Caco-2 (cell line): ENCODE measurements at places on chromosomes 16 and 17. TPM values are rescaled to one million over a fixed set of nuclear protein-coding genes. Genes with fewer than 3 reads are reported as not detected.
A peak's percentile ranks its signal among the peaks of the same experiment; 100 is the strongest.

The KRT39 gene
- total RNA-seq: not detected in 2 replicates

The ZFP3 gene
- 3.6 and 3.7 TPM in 2 replicates for total RNA-seq

The ATP2C2 gene
- 45.7 and 47.0 TPM in 2 replicates for total RNA-seq

The MGAT5B gene
- 8.9 and 9.1 TPM in 2 replicates for total RNA-seq

The NPW gene
- 6.1 and 8.8 TPM in 2 replicates for total RNA-seq

The UBB gene
- 1,900 and 1,904 TPM in 2 replicates for total RNA-seq

The TBC1D3 gene
- total RNA-seq: not detected in 2 replicates

The CDK3 gene
- total RNA-seq: 5.2 and 6.8 TPM in 2 replicates

The SDR42E2 gene
- not detected in 2 replicates for total RNA-seq

DNA sequence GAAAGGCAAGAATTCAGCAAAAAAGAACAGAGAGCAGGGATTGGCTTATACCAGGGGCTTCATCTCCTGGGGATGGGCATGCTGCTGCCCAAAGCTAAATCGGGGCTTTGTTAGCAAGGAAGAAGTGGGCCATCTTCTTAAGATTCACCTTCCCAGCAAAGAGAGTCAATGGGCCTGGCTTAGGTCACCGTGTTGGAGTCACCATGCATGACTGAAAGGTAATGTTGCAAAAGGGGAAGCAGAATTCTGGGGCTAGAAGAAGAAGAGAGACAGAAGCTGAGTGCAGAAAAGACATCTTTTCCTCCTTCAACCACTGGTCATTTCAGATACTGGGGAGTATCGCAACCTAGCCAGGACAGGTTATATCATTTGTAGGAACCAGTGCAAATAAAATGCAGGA, 76.3 kb upstream of the KIFC3 start:
- H3K4me3 ChIP-seq: no peak overlapping the region
- H3K4me1 ChIP-seq: no peaks in the 10 kb centered on the region
- no peak overlapping the region for H3K27ac ChIP-seq
- DNase-seq: no peak
- H3K36me3 ChIP-seq: no peaks in the 10 kb centered on the region

DNA sequence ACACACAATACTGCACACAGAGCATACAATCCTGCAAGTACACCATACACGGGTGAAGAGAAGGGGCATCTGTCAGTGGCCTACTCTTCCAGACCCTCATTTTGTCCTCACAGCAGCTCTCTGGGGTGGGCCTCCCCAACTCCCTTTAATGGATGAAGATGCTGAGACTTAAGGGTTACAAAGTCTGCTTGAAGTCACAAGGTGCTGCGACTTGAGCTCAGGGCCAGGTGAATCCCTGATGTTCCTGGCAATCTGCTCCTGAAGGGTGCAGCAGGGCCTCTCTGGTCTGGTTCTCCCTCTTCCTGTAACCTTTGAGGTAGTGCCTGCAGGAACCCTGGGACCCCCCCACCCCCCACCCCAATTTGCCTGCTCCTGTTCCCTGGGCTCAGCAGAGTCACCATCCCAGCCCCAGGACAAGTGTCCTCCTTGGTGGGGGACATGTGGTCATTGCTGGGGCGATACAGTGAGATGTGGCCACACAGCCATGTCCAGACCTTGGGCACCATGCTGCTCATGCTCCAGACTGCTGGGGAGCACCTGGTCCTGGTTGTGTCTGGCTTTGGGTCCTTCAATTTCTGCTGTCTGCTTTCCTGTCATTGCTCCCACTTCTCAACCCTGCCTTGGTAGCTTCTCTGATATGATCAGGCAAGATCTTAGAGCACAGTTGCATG, 107.5 kb downstream of the METRNL start:
- no peak overlapping the region for H3K27ac ChIP-seq
- no peaks in the 10 kb centered on the region for H3K27me3 ChIP-seq
- peaks cover 8% of the 10 kb centered on the region; the same call in 1 of the 2 replicates for H3K4me1 ChIP-seq
- H3K36me3 ChIP-seq: no peaks in the 10 kb centered on the region
- H3K4me3 ChIP-seq: no peak overlapping the region

GRCh38 chr17:63138713-63139112, 172.7 kb downstream of the TANC2 start:
- no peaks in the 10 kb centered on the region for H3K36me3 ChIP-seq
- H3K4me3 ChIP-seq: no peak overlapping the region
- no peaks in the 10 kb centered on the region for H3K27me3 ChIP-seq
- no peak for DNase-seq

- no peak overlapping the region for H3K27ac ChIP-seq
- no peaks in the 10 kb centered on the region for H3K27me3 ChIP-seq
- DNase-seq: no peak
- H3K4me3 ChIP-seq: no peak overlapping the region
- 0 out of 2 replicates have a peak, but pooled peaks cover 1% of the 10 kb centered on the region for H3K36me3 ChIP-seq
Observed at GRCh38 chr17:1621273-1621954, 7.2 kb downstream of the SLC43A2 start.

- H3K4me3 ChIP-seq: no peak overlapping the region
- no peaks in the 10 kb centered on the region for H3K27me3 ChIP-seq
- H3K36me3 ChIP-seq: no peaks in the 10 kb centered on the region
- no peaks in the 10 kb centered on the region for H3K4me1 ChIP-seq
- H3K27ac ChIP-seq: no peak overlapping the region
Observed at GRCh38 chr16:69775563-69775962, 13.4 kb downstream of the WWP2 start.

GRCh38 chr17:21164216-21164615, 37.5 kb downstream of the DHRS7B start:
- no peaks in the 10 kb centered on the region; the same call in 1 of the 2 replicates for H3K36me3 ChIP-seq
- no peak overlapping the region for H3K4me3 ChIP-seq
- peaks cover 12% of the 10 kb centered on the region for H3K4me1 ChIP-seq
- DNase-seq: no peak
- H3K27ac ChIP-seq: no peak overlapping the region
- H3K27me3 ChIP-seq: no peaks in the 10 kb centered on the region

DNA sequence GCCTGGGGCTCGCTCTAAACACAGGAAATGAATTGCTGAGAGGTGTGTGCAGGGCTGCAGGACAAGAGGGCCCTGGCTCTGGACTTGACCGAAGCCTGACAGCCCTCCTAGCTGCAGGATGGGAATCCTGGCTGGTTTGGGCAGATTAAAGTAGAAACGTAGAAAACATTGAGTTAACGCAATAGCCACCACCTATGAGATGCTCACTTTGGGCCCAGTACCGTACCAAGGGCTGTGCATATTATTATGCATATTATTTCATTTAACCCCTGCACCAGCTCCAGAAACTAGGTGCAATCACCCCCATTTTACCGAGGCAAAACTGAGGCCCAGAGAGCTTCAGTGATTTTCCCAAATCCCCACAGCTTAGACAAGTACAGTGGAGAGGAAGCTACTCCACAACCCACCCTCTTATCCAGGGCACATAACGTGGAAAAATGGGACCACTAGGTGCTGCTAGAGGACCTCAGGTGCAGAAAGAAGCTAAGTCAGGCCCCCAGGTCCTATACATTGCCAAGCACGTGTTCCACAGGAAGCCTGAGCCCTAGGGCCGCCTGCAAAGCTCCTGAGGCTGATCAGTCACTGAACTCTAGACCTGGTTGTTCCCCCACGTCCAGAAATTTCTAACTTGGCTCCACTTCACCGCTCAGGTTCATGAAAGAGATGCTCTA, 79.2 kb downstream of the MYH11 start:
- no peaks in the 10 kb centered on the region for H3K27me3 ChIP-seq
- H3K36me3 ChIP-seq: no peaks in the 10 kb centered on the region
- DNase-seq: peak; percentile 65
- H3K4me1 ChIP-seq: no peaks in the 10 kb centered on the region
- no peak overlapping the region for H3K4me3 ChIP-seq

- no peak for DNase-seq
- peaks cover 22% of the 10 kb centered on the region for H3K4me1 ChIP-seq
- H3K27ac ChIP-seq: no peak overlapping the region
- no peaks in the 10 kb centered on the region for H3K27me3 ChIP-seq
- H3K36me3 ChIP-seq: no peaks in the 10 kb centered on the region
Observed at GRCh38 chr17:29595943-29596774, 3.2 kb downstream of the ANKRD13B start.
